ENCODE measurements at places on chromosomes 4 and X.

- no peak for DNase-seq
These were observed 68.4 kb downstream of the RHOH start for GRCh38 chr4:40264995-40265909.

- no peak for DNase-seq
These were observed 28.9 kb downstream of the SYNPO2 start for GRCh38 chr4:118917582-118917981.

GRCh38 chr4:81648576-81649275 is 177.0 kb upstream of the RASGEF1B start:
- DNase-seq = no peak

GRCh38 chrX:41688835-41689234 is at the start of gene GPR34:
GPR34 (plus strand) TSS chrX:41688973; CDS start chrX:41695634, 6,661 bp downstream.
- DNase-seq = no peak

- DNase-seq = no peak
These were observed 97.3 kb upstream of the PSAPL1 start for GRCh38 chr4:7532043-7532442.

GRCh38 chrX:64571011-64571410 is 175.8 kb upstream of the MTMR8 start:
- DNase-seq = no peak

Data from HEK293T (cell line).